ENCODE measurements at places on chromosomes 6 and 20.

DNA sequence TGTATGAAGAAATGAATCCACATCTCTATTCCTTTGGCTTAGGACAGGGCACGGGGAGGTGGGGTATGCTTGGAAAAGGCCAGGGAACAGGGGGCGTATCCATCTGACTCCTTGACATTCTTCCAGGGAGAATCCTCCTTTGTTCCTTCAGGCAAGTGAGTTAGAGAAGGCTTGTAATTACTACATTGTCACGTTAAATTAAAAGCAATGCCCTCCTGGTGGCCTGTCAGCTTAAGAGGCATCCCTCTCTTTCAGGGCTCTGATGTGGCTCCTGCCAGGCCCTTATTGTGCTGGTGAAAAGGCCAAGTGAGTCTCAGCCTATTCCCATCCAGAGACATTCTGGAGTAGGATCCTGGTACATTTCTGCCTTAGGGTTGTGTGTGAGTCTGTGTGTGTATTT, 128.3 kb downstream of the FOXA2 start:
- DNase-seq = no peak

DNA sequence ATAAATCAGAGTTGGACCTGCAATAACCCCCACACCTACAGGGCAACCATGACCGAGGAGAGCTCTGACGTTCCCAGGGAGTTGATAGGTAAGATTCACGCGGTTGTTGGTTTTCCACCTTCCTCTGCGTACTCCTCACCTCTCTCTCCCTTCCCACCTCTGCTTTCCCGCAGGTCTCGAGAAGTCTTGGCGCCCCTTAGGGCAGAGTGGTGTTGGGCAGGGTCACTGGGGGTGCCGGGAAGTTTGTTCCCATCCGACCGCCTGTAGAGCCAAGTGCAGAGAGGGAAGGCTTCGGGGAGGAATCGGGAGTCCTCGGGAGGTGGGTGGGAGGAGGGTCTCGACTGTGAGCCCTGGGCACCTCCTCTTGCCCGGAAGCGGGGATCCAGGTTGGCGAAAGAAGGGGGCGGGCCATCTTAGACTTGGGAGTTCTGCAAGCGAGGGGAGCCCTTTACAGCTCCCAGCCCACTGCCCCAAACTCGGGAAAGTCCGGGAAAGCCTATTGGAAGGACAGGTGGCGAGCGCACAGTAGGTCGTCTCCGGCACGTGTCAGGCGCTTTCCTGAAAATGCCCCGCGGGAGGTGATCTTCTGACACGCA, 672 bp downstream of the CARMIL1 start:
- no peak for DNase-seq

- DNase-seq = no peak
Observed at GRCh38 chr6:40290816-40291215, 296.3 kb downstream of the LRFN2 start.

DNA sequence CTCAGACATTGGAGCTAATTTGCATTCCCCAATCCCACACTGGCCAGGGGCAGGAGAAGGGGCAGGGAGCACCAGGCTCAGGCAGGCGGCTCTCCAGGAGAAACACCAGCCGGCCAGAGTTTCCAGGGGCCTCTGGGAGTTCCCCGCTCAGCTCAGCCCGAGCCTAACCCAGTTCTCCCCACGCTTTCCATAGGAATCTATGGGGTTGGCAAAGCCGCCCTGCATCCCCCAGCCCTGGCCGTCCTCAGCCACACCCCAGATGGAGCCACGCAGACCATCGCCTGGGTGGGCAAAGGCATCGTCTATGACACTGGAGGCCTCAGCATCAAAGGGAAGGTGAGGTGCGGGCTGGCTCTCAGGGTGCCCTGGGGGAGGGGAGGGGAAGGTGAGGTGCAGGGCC, 8.2 kb downstream of the NPEPL1 start:
- no peak for DNase-seq

DNA sequence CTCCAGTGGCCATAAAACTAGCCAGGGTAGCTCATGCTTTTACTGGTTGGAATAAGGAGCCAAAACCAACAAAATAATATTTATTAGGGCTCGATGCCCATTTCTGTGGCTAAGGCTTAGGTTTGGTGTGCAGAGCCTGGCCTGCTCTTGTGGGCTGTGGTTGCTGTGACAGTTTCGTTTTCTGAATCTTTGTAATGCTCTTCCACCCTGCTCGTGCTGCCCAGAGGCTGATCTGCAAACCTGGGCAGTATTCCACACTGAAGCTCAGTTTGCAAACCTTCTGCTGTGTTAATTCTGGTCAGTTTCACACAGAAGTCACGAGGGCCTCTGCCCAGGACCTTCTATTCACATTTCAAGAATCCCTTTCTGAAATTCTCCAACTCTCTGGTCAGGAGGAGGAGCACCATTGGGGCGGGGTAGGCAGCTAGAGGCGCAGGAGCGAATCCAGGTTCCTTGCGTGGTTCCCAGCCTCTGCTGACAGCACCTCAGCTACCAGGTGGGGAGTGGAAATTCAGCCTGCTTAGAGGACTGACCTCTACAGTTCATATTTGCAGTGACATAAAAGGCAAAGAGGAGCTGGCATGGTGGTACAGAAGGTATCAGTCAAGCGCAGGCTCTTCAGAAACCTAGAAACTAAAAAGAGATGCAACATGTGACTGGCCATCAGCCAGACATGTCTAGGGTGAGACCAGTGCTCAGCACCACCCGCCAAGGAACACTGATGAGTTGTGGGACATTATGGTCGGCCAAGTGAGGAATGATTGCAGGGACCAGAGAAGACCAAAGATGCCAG, 14.3 kb upstream of the C20orf144 start:
- DNase-seq = no peak

GRCh38 chr20:62795023-62795761, 1.1 kb upstream of the MRGBP start:
- no peak for DNase-seq

DNA sequence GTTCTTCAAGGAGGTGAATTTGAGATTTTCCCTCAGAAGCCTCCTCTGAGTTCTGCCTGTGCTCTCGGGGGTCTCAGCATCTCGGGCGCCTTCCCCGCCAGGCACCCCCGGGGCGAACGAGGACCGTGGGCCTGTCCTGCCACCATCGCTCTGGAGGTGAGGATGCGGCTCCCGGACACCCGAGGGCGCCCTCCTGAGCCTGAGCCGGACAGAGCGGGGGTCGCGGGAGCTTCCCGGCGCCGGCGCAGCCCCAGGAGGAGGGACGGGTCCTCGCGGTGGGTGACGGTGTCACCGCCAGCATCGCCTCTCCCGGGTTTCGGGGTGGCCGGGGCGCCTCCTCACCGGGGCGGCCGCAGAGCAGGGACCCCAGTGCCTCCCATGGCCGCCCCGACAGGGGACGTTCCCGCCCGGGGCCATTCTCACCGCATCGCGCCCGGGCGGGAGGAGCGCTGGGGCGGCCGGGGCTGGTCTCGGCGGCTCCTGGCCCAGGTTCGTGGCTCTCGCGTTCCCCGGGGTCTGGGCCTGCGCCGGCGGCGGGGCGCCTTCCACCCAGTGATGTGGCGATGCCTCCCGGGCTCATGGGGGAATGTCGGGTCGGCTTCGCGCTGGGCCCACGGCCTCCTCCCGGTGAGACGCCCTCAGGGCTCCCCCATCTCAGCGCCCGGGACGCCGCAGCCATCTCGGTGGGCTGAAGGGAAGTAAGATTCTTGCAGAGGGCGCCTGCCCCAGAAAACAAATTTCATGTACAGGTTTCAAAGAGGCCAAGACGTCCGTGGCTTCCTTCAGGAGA, 210.5 kb downstream of the ERMARD start:
- DNase-seq = peak; percentile 53

- no peak for DNase-seq
Observed at GRCh38 chr20:20334489-20334888, 33.4 kb upstream of the INSM1 start.

GRCh38 chr6:11062715-11063114, 18.6 kb upstream of the ELOVL2 start:
- no peak for DNase-seq

DNA sequence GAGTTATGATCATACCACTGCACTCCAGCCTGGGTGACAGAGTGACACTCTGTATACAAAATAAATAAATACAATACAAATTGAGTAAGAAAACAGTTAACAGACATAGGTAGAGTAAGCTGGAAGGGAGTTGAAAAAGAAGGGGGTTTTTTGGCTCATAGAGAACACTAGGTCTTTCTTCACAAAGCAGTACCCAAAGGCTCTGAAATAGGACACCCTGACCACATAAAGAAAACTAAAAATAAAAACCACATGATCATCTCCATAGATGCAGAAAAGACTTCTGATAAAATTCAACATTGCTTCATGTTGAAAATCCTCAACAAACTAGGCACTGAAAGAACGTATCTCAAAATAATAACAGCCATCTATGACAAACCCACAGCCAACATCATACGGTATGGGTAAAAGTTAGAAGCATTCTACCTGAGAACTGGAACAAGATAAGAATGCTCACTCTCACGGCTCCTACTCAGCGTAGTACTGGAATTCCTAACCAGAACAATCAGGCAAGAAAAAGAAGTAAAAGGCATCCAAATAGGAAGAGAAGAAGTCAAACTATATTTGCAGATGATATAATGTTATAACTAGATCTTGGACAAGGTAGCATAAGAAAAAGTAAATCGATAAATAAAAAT, 48.6 kb downstream of the TOMM6 start:
- DNase-seq = no peak

- peak; percentile 59 for DNase-seq
Observed at GRCh38 chr20:59403261-59403961, 103.0 kb downstream of the EDN3 start.

- no peak for DNase-seq
Observed at GRCh38 chr20:37911838-37912281, 8.9 kb downstream of the VSTM2L start.

DNA sequence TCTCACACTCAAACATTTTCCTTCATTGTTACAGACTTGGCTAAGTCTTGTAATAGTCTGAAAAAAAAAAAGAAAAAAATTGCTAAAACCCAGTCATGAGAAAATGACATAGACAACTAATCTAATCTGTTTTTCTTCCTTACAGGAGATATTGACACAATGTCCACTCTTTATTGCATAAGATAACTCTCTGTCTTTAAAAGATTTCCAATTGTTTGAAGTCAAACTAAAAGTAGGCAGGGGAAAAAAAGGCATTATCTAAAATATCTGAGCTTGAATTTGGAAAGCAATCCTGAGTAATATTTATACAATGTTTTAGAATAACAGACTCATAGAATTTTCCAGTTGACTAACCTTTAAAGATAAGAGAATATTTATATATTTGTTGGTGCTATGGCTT, 233.0 kb upstream of the CEP162 start:
- no peak for DNase-seq

- no peak for DNase-seq
Observed at GRCh38 chr6:167747645-167748044, 79.1 kb upstream of the AFDN start.

DNA sequence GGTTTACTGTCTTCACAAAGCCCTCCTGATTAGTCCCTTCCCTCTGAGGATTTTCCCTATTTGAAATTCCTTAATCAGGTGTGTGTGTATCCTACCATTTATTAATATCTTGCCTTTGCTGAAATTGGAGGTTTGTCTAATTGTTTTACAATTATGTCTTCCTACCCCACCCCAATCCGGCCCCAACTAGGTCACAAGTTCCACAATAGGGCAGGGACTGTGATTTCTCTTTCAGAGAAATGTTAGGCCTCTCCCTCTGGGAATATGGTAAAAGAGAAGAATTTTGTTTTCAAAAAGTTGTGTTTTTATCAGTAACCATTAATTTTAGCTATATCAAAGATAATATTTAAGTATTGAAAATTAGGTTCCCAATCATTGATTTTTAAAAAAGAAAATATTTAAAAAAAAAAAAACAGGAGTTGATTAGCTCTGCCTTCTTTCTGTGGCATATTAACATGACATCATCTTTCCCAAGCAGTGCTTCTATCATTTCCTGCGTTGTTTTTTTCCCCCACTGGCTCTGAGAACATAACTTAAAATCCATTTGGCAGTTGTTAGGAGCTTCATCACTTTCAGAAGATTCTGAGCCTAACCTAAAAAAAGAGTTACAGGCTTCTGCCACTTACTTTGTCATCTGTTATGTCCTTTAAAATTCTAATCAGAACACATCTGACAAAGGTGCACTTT, 36.1 kb downstream of the BLOC1S5 start:
- no peak for DNase-seq

- no peak for DNase-seq
Observed at GRCh38 chr6:19472153-19472552, 365.0 kb upstream of the ID4 start.

DNA sequence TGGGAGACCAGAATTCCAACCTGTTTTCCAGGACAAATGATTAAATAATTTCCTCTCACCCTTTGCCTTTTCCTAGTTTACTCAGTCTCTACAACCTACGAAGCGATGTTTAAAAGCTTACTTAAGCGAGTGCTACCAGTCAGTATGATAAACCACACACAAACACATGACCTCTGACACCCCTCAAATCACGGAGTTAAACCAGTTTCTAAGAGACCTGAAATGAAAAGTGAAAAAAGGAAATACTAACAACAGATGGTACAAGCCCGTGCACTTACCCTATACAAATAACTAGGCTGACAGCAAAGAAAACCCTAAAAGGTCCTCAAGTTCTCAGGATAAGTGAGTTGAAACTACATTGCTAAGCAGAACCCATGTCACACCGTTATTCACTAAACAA, 7.7 kb downstream of the TNFRSF21 start:
- no peak for DNase-seq
